Stimulated activated CD4-positive, alpha-beta T cell treated with anti-CD3 and anti-CD28 coated beads, Interleukin-4, amount 100 ng/mL, for 48 hours (primary cell): ENCODE measurements at places on chromosomes 13 and 19.

DNA sequence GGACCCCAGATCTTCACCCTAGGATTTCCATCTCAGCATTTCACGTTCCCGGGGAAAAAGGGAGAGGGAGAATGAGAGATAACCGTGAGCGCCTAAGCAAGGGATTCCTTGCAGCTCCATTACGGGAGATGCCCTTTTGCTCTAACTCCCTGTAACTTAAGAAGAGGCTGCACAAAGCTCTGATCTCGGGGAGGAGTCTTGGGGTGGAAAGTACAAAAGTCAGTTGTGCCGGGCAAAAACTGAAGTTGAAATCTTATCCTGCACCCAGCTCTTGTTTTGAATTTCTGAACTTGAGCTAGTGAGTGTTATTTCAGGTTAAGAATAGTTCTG is 256.4 kb upstream of the SOX21 start:
- no peak for DNase-seq

GRCh38 chr19:27775395-27775794 is 1437.6 kb downstream of the UQCRFS1 start:
- no peak for DNase-seq

- no peak for DNase-seq
Observed at GRCh38 chr13:113186061-113186900, 22.2 kb downstream of the PCID2 start.

DNA sequence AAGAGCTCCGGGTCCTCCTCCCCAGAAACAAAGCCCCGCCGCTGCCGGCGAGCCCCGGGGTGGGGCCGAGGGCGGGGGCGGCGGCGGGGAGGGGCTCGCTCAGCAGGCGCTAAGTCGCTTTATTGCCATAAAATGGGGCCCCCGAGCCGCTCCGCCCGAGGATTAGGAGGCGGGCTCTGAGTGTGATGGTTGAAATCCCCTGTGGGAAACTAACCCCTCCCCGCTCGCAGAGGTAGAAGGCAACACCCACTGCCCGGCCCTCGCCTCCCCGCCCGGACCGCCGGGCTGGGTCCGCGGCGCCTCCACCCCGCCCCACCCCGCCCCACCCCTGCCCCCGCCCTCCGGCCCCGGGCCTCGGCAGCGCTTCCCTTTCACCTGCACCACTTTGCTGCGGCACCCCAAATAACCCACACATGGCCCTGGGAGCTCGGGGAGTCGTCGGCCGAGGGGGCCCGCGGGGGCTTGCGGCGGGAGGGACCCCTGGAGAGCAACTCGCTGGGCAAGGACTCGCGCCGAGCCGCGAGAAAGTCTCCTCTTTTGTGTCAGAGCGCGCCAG is at the start of gene KLF12:
Gene KLF12, minus strand, starts transcription at position 184 of the 556 bp plus-strand sequence.
- DNase-seq: peak; percentile 84

DNA sequence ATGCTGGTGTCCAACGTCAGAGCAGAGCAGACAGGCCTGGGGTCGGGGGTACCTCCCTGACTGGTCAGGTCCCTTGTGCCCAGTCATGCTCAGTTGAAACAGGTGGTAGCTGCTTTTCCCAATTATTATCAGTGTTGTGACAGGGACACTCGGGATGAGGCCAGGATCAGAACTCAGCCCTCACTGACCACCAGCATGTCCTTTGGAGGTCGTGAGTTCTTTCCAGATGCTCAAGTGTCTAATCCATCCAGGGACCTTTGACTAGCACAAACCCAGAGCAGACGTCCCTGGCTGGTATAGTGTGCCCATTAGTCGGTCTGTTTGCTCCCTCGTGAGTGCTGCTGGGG is 22.4 kb downstream of the MAU2 start:
- no peak for DNase-seq

DNA sequence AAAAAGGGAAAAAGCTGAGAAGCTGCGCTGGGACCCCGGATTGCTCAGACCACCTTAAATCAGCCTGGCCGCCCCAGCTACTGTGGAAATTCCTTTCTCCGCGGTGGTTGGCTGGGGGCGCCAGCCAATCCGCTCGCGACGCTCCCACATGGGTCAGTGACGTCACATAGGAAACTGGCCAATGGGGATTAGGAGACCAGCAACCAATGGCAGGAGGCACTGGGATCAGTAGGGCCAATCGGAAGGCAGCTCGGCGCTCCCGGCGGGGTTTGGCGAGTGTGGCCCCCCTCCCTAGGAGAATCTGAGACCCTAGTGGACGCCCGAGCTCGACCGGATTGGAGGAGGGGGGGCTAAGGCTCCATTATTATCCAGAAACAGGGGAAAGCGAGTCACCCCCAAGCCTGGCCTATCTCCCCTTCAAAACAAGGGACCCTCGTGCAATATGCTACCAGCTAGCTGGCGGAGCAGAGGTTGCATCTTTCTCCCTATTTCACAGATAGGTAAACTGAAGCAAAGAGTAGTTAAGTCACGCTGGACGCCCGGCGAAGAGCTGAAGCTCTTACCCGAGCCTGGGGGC is 6.5 kb upstream of the TLE2 start:
- peak; percentile 94 for DNase-seq

GRCh38 chr19:12564016-12564664 is 12.9 kb upstream of the ZNF564 start:
- peak; percentile 97 for DNase-seq
